ENCODE measurements at places on chromosomes 6 and 20.

GRCh38 chr6:11772109-11772825 lies 6.3 kb downstream of the ADTRP start:
- no peak for DNase-seq

DNA sequence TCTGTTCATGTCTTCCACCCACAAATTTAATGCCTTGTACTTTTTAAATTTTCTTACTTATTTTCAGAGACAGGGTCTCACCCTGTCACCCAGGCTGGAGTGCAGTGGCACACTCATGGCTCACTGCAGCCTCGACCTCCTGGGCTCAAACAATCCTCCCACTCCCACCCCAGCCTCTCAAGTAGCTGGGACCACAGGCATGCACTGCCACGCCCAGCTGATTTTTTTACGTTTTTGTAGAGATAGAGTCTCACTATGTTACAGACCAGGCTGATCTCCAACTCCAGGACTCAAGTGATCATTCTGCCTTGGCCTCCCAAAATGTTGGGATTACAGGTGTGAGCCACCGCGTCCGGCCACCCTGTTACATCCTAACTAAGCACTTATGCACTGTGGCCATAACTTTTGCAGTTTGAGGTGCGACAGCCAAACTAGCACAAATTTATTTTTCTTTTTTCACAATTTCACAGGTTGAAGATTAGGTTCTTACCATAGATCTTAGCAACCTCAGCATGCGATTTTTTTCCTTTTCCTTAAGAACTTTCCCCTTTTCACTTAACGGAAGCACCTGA lies 92.1 kb downstream of the EPB41L2 start:
- DNase-seq = no peak

- DNase-seq = no peak
Measured at GRCh38 chr6:35275744-35276260, 16.3 kb downstream of the ZNF76 start.

DNA sequence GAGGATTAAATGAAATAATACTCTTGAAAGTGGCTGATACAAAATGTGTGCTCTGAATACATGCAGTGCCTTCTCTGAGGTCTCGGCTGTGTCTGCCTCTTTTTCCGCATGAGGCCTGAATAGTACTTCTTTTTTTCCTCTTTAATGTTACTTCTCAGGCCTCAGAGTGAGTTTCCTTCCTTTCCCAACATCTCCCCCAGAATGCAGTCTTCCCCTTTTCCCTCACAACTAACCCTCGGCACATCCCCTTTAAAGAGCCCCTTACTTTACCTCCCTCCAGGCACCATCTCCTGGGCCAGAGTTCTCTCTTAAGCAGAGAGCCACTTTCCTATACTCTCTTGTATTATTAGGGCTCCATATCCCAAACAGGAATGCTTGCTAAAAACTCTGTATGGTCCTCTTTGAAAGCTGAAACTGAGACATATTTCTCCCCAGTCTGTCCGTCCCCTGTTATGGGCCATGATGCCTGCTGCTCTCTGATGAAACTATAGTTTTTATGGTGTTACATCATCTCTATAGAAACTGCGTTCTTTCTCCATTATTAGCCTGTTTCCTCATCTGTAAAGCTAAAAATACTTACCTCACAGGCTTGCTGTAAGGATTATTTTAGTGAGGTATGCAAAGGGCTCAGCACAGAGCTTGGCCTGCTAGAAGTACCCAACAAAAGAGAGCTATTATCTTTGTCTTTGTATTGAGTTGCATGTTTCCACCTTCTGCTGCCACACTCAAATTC lies 2.3 kb downstream of the PLAGL2 start:
- DNase-seq = no peak

- DNase-seq = no peak
Measured at GRCh38 chr6:168416531-168416930, 24.5 kb upstream of the SMOC2 start.

DNA sequence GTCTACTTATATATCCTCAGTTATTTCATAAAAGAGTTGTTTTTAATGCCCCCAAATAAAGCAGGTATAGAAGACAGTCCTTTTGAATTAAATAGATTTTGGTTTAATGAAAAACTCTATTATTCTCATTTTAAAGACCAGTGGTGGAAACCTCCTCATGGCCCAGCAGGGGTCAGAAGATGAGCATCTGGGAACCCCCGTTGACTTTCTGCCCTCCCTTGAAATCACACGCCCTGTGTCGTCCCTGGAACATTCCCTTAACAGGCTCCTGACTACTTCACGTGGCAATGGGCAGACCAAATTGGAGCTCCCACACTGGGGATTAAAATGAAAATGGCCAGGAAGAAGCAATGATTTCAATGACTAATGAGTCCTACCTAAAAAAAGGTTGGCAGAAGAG lies 220.9 kb downstream of the KIF16B start:
- no peak for DNase-seq

DNA sequence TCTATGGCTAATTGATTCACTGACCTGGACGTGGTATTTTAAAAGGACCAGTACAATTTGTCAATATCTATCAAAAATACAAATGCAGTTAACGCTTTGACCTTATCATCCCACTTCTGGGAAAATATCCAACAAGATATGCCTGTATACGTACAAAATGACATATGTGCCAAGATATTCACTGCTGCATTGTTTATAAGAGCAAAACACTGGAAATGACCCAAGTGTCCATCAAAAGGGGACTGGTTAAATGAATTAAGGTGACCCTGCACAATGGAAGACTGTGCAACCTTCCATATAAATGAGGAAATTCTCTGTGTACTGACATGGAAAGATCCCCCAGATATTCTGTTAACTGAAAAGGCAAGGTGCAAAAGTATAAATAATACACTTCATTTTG lies 13.9 kb downstream of the TRAM2 start:
- no peak for DNase-seq

DNA sequence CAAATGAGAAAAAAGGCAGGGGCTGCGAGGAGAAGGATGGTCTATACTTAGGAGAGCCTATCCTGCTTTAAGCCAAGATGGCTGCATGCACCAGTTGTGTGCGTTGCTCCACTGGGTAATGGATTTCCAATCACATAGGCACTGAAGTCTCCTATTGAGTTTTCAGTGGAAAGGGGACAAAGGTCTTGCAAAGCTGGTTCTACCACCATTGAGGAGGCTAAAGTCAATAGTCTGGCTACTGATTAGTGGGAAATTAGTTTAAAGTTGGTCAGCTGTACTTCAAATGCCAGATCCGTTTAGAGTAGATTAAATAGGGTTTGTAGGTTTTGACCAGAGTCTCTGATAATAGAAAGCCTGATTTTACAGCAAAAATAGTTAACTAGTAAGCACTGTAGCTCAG lies 104.9 kb downstream of the SESN1 start:
- DNase-seq = no peak

DNA sequence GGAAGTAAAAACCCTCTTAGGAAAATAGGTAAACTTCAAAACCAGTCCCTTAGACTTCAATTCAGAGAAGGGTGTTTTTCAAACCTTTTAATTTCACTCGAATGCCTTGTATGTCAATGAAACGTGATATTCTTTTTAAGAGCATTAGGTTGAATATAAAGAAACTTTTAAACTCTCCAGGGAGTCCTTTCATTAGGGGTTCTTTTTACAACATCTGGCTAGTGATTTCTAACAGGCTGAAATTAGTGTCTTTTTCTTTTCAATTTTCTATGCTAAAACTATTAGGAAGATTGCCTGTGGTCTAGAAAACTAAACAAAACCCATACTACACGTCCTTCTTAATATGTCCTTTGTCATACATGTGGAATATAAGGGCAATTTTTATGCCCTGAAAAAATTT lies 569.7 kb upstream of the CITED2 start:
- DNase-seq = no peak

DNA sequence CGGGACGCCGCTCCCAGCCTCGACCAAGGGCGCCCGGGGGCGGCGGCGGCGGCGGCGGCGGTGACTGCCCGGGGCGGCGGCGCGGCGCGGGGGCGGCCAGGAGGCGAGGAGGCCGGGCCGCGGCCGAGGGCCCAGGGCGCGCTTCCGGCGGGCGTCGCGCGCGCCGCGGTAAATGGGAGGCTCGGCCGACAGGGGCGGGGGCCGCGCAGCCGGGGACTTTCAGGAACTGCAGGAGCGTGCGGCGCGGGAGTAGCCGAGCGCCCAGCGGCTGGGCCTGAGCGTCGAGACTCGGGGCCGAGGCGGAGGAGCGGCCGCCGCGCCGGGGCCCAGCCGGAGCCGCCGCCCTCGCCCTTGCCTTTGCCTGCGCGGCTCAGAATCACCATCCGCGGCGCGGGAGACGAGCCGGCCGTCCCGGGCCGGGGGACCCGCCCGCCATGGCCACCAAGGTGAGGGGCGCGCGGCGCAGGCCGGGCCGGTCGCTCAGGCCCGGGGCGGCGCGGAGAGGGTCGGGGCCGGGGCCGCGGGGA lies at the start of gene SNX9:
TSS of gene SNX9 (plus strand) at position 246 of the 527 bp plus-strand sequence. CDS start at position 435, 189 bp downstream.
- DNase-seq = peak; percentile 45

DNA sequence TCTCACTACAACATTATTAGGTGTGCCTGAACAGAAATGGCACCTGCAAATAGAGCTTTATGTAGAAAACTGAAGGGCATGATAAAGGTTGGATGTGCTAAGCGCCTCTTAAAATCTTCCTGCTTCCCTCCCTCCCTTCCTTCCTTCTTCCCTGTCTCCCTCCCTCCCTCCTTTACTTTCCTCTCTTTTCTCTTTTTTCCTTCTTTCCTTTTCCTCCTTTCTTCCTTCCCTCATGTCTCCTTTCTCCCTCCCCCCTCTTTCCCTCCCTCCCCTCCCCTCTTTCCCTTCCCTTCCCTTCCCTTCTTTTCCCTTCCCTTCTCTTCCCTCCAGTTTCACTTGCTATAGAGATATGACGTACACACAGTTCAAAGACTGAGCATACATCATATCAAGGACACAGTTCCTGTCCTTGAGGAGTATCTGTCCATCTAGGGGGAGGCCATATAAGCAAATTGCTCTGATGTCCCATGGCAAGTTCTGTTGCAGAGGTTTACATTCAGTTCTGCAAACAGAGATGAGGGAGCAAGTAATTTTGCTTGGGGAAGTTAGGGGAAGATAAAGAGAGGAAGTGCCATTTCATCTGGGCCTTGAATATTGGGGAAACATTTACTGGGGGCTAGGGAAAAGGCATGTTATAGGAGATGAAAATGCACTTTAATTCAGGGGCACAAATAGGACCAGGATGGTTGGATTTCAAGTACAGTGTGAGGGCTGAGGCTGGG lies 79.0 kb upstream of the EEF1E1 start:
- no peak for DNase-seq

GRCh38 chr20:33843854-33844253 lies 32.7 kb downstream of the CHMP4B start:
- DNase-seq = no peak

GRCh38 chr6:73739096-73739495 lies 43.1 kb downstream of the CD109 start:
- DNase-seq = peak; percentile 51

GRCh38 chr6:68654134-68654533 lies 19.1 kb downstream of the ADGRB3 start:
- no peak for DNase-seq

- DNase-seq = peak; percentile 53
Measured at GRCh38 chr6:113396730-113397129, 460.4 kb upstream of the MARCKS start.

DNA sequence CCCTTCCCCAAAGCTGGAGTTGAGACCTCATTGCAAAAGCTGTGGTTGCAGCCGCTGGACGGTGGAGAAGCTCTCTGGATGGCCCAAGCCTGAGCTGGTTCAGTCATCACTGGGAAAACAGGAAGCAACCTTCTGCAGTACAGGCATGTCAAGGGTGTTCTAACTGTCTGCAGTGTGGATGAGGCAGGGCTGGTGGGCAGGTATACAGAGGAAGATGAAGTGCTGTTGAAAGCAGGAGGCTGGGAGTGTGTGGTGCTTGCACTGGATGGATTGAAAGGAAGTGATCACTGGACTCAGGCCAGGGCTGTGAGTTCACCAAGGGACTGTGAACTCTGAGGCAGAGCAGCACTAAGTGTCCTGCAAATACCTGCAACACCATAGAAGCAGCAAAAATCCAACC lies 89.0 kb upstream of the NOX3 start:
- no peak for DNase-seq

- no peak for DNase-seq
Measured at GRCh38 chr6:170162011-170162774, 128.7 kb downstream of the DLL1 start.

DNA sequence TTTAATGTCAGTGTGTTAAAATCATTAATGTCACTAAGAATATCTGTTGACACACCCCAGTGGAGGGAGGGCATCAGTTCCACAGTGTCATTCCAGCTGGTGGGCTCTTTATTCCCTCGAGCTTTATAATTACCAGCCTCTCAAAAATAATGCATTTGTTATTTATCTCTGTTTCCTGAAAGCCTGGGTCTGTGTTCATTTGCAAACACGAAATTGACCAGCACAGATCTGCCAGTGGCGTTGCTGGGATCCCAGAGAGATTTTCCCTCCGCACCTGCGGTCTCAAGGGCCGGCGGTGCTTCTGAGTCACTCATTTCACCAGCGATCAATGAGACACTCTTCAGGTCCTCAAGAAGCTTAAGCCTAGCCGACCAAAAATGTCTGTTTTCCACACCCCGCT lies 5.7 kb upstream of the PYGB start:
- DNase-seq = peak; percentile 26

DNA sequence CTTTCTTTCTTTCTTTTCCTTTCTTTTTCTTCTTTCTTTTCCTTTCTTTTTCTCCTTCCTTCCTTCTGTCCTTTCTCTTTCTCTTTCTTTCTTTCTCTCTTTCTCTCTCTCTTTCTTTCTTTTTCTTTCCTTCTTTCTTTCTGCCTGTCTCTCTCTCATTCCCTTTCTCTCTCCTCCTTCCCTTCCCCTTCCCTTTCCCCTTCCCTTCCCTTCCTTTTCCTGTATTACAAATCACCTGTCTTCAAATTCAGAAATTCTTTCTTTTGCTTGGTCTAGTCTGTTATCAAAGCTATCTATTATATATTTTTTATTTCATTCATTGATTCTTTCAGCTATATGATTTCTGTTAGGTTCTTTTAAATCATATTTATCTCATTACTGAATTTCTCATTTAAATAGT lies 315.2 kb upstream of the NOX3 start:
- no peak for DNase-seq

DNA sequence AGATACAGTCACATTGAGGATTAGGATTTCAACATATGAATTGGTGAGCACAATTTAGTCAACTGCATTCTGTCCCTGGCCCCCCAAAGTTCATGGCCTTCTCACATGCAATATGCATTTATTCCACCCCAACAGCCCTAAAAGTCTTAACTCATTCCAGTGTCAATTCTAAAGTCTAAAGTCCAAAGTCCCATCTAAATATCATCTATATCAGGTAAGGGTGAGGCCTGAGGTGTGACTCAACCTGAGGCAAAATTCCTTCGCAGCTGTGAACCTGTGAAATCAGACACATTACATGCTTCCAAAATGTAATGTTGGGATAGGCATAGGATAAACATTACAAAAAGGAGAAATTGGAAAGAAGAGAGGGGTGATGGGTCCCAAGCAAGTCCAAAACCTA lies 27.8 kb downstream of the CLIC5 start:
- no peak for DNase-seq

All from DMS79 treated with DMSO at 0.1 percent for 48 hours (cell line).